LHCN-M2 (cell line): ENCODE measurements at places on chromosomes 7 and 10. TPM values are rescaled to one million over a fixed set of nuclear protein-coding genes. Genes with fewer than 3 reads are reported as not detected.

GRCh38 chr7:44097064-44097932 lies 6.8 kb upstream of the AEBP1 start:
- DNase-seq = peak; percentile 71

Gene SFRP4
- 0.32 and 0.46 TPM in 2 replicates for total RNA-seq

Gene PGAM1
- total RNA-seq = 1,289 and 1,520 TPM in 2 replicates

DNA sequence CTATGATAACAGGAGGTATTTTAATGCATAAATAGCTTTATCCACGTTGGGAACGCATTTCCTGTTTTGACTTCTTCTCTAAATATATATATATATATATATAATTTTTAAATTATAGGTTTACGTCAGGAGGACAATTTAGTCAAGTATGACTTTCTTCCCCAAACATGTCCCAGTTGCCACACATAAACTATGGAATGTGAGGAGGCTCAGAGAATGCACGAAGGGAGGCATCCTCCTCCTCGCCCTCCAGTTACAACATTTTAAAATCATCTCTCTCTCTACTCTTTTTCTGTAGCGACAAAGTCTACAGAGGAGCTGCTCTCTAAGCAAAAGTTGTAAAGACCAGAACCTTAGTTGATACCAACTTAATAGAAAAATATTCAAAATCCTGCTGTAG lies 106.9 kb upstream of the LYZL1 start:
- DNase-seq = no peak

DNA sequence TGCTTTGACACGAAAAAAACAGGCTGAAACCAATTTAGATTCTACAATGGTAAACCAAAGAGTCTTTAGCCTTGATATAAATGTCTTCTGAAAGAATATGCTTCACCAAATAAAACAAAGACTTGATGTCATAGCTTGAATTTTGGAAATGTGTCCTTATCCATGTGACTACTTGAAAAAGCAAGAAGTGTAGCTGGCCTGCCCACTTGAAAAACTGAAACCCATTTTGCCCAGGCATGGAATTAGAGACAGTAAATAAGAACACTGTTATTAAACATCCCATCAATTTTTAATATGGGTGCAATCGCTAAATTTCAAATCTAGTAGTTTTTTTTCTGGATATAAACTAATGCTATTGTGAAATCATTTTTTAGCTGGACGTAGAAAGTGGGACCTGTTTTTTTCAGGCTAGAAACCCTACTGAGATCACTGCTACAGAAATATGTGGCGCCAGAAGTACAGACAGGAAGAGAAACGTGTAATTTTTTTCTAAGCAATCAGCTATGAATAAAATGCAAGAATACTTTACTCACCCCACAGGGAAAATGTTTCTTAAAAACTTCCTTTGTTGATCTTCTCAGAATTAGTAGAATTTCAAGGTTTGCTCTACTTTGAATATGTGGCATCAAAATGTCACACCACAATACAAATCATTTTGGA lies 56.7 kb downstream of the PIP4K2A start:
- peak; percentile 22 for DNase-seq

- no peak for DNase-seq
These were observed 9.2 kb upstream of the TRUB1 start for GRCh38 chr10:114928818-114929217.

Gene TAS2R5
- total RNA-seq = not detected in 2 replicates

DNA sequence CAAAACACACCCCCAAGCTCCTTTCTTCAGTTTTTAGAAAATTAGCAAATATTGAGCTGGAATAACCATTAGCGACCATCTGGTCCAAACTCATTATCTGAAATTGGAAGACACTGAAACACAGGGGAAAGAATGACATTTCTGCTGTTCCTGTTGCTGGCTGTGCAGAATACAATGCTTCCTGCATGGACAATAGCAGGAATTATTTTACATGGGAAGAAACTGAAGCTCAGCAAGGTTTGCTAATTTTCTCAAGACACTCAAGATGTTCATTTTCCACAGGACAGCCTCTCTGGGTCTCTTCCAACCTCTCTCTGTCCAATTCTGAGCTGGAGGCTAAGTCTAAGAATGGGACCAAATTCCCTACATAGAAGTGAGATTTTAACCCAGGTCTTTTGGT lies 81.9 kb upstream of the TNS3 start:
- no peak for DNase-seq

Gene EEPD1
- total RNA-seq = 2.5 and 3.5 TPM in 2 replicates

Gene IGFBP1
- 0.23 and 1.2 TPM in 2 replicates for total RNA-seq

Gene RP9
- total RNA-seq = 12.7 and 18.5 TPM in 2 replicates

DNA sequence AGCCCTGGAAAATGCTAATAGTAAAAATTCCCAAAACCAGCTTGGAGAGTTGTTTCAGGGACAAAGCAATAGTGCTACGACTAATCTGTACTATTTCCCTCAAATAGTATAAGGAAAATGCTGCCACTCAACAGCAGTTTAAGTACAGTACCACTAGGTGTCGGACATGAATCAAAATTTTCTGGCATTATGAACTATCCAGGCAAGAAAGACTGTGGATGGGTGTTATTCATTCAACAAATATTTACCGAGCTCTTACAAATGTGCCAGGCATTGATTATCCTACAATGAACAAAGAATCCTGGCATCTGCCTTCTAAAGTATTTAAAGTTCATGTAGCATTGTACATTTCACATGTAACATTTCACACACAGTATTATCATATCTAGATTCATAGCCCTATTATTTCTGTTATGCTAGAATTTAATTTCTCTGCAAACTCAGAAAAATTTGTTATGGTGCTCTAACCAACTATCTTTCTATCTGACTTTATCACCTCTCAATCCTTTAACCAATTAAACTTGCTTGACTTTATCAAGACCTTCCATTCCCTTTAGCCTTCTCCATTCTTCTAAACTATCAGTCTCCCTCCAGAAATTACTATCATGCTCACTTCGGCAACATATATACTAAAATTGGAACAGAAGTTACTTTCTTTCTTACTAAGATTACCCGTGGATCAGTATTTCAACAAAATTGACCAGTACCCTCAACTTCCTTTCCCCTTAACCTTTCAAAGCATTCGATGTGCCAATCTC lies 80.6 kb downstream of the ARHGAP21 start:
- DNase-seq = peak; percentile 77

DNA sequence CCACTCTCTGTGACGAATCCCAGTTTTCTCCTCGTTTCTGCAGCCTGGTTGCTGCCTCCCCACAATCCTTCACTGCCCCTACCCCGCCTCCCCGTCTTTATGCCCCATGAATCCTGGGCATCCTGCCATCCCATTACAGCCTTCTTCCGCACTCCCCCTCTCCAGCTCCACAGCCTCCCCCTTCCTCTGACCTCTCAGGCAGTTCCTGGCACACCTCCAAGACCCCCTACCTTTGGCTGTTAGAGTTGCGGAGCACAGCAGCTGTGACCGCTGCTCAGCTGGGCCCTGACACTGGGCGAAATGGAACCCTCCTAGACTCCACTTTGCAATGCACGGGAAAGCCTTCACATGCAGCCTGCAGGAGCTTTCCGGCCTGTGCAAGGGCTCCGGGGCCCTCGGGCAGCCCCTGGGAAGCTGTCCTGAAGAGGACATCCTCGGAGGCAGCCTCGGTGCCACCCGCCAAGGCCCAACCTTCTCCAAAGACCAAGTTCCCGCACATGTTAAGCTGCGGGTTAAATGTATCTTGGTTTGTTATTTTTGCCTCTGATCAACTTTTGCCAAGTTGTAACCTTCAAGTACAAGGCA lies 400.7 kb upstream of the MKI67 start:
- DNase-seq = no peak

Gene FFAR4
- total RNA-seq = not detected in 2 replicates

DNA sequence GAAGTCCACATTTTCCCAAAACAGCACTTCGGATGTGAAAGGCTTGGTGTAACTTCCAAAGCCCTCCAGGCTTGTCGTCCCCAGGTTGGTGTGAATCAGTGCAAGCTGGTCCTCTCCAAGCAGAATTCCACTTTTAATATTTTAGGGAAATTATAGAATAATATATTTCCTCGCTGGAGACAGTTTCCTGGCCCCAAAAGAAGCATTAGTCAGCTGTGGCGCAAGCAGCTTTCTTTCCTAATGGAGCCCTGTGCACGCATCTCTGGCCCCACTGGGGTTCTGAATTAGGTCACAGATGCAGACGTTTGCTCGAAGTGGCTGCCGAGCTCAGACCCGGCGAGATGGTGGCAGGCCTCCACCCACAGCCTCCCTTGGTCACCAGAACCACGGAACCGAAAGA lies 33.3 kb upstream of the MNX1 start:
- DNase-seq = peak; percentile 58

GRCh38 chr10:74889662-74889998 lies 63.2 kb downstream of the KAT6B start:
- no peak for DNase-seq

DNA sequence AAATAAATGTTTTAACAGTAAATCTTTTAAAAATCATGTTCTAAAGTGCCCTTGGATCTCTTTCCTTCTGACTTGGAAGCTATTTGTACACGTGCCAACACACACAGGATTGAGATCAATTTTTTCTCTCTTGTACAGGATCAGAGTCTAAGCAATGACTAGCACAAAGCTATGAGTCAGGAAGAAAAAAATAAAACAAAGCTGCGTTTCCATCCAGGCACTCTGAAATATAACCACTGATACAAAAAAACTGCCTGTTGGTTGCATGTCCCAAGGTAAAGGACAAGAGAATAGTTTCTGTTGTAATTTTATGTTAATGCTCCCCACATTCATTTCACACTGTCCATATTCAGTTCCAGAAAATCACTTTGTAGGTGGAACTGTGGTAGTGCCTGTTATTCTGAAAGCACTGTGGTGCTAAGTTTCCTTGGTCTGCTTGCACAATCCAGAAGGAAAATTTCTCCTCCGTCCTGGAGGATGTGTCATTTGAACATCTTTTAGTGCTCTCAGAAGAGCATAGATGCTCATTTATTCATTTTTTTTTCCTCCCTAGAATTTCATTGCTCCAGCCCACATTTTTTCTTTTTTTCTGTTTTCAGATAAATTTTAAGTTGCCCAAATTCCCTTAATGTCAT lies 113.4 kb downstream of the PLXDC2 start:
- peak; percentile 75 for DNase-seq

Gene IRF5
- 0.19 and 0.75 TPM in 2 replicates for total RNA-seq

Gene MIOS
- 215 and 330 TPM in 2 replicates for total RNA-seq

Gene KLF14
- not detected in 2 replicates for total RNA-seq

Gene ACHE
- 0.46 TPM in 1 of 2 replicates, not detected in the other for total RNA-seq

- DNase-seq = no peak
These were observed 39.7 kb downstream of the AGAP3 start for GRCh38 chr7:151125846-151126481.

Gene SGPL1
- 21.5 and 25.2 TPM in 2 replicates for total RNA-seq

- peak; percentile 80 for DNase-seq
These were observed 252.0 kb upstream of the GRB10 start for GRCh38 chr7:51034521-51035264.

DNA sequence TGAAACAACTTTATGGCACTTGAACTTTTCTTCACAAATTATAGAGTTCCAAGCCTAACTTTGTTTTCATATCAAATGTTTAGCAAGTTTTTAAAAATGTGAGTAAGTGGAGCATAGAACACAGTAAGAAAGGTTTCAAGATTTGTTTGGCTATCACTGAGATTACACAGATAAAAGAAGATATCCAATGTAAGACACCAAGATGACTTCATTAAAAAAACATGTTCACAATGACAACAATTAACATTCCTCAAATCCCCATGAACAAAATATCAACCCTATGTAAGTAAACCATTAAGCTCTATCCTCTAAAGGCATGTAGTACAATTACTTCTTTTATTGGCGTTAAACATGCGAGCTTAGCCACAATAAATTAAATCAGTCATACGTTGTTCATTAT lies 129.7 kb downstream of the RELN start:
- no peak for DNase-seq

- DNase-seq = peak; percentile 84
These were observed 146.6 kb upstream of the FRMD4A start for GRCh38 chr10:14477408-14477710.

Gene IL2RA
- total RNA-seq = not detected in 2 replicates

DNA sequence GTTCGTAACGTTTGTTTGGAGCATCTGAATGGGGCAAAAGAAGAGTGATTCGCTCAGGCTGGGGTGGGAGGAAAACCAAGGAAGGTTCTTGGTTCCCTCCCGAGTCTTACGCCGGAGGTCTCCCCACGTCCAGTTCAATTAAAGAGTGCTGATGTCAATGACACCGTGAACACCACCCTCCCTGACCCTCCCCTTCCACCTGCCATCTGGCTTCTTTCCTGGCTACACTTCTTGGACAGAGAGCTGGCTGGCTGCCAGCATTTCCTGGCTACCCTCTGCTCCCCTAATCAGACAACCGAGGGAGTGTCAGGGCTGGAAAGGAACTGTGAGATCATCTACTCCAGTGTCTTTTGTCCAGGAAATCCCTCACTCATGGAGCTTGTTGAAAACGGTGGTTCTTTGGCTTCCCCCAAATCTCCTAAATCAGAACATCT lies 24.1 kb upstream of the FFAR4 start:
- DNase-seq = peak; percentile 56

Gene GJD4
- 0.06 TPM in 1 of 2 replicates, not detected in the other for total RNA-seq

Gene ANKRD2
- total RNA-seq = 0.11 TPM in 1 of 2 replicates, not detected in the other

Gene ABCA13
- total RNA-seq = 2.9 and 3.4 TPM in 2 replicates

Gene HECW1
- not detected in 2 replicates for total RNA-seq

Gene CLCN1
- total RNA-seq = not detected in 2 replicates

Gene FAM13C
- total RNA-seq = 19.0 and 20.4 TPM in 2 replicates

Gene SORBS1
- total RNA-seq = 3.7 and 6.5 TPM in 2 replicates

GRCh38 chr7:74254129-74254857 lies at the start of gene RFC2:
Gene RFC2 (minus strand): TSS chr7:74254399. CDS start chr7:74254383, 16 bp downstream.
- peak; percentile 96 for DNase-seq

Gene EPHA1
- total RNA-seq = not detected in 2 replicates

- no peak for DNase-seq
These were observed 69.5 kb upstream of the ATRNL1 start for GRCh38 chr10:115023715-115024114.

GRCh38 chr7:41131956-41132355 lies 570.9 kb downstream of the INHBA start:
- DNase-seq = no peak

DNA sequence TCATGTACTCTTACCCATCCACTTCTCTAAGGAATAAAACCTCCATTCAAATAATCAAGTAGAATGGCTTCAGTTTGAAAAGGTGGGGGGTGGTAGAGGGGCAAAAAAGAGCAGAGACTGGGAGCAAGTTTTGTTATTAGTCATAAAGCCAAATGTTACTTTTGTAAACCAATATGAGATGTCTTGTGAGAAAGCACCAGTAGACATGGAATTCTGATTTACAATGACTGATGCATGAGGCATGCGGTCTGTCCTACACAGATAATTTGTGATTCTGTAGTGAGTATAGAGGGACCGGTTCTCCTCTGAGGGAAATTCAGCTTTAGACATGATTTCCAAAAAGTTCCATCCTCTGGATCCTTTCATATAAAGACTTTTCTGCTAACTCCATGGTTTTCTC lies 12.9 kb upstream of the ABCA13 start:
- peak; percentile 91 for DNase-seq

GRCh38 chr10:69445041-69445440 lies 6.2 kb upstream of the TSPAN15 start:
- DNase-seq = no peak

- no peak for DNase-seq
These were observed 119.9 kb downstream of the CNOT4 start for GRCh38 chr7:135389971-135390370.
